ENCODE measurements at places on chromosomes 2 and 18.

GRCh38 chr2:157996799-157997198 is 104.9 kb upstream of the UPP2 start:
- no peak for DNase-seq

GRCh38 chr2:68188831-68189230 is 31.1 kb downstream of the PNO1 start:
- DNase-seq, result peak; percentile 18

DNA sequence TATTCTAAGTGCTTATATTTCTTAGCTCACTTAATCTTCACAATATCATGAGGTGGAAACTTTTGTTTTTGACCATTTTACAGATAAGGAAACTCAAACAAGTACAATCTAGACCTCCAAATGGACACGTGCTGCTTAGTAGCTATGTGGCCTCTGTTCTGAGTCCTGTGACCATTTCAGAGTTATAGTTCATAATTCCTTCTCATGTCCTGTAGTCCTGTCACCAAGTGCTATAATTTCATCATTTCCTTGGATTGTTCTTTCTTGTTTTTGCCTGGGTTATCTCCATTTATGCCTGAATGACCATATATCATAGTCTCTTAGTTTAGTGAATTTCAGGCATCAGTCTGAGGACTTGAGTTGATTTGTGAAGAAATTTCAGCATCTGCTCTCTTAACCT is 91.7 kb downstream of the NUP35 start:
- no peak for DNase-seq

DNA sequence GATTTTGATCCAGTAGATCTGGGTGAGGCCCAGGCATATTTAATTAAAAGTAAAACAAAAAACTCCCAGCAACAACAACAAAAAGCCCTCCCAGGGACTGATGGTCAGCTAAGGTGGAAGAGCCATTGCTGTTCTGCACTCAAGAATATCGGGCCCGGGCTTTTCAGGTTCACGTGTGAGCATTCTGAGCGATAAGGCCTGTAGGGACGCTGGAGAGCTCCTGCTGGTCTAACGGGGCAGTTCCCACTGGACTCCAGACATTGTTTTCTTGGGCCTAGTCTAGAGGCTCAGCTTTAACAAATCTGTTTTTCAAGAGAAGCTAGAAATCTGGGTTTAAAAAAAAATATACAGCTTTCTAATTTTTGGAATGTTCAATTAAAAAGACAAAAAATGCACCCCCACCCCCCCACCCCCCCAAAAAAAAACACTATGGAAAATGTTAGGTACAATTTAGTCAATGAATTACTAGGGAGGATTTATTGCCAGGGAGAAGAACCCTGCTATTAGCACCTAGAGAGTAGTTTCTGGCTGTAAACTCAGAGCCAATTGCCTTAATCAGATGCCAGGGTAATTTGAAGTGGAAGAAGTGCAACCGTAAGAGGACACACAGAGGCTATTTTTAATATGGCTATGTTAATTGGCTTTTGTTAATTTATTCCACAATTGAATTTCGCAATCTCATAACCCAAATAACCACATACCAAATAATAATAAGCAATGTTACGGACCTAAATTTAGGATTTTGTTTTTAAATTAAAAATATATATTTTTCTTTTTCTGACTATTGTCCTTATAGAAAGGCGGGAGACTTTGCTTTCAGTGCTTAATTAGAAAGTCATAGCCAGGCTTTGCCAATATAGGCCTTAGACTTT is 78.9 kb downstream of the MAP4K4 start:
- DNase-seq, result peak; percentile 38

- no peak for DNase-seq
Measured at GRCh38 chr2:39648580-39648979, 17.1 kb upstream of the TMEM178A start.

DNA sequence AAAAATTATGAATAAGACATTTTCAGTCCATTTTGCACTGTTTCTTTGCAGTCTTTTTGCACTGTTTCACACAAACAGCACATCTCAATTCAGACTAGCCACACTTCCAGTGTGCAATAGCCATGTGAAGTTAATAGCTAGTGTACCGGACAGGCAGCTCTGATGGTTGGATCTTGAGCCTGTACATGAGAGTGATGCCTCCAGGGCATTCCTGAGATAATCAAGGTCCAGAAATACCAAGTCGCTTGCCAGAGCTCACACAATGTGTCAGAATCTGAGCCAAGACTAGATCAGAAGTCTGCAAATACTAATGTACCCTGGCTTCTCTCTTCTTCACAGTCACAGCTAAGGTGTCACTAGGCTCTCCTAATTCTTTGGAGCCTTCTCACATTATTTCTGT is 180.2 kb downstream of the OSR1 start:
- no peak for DNase-seq

DNA sequence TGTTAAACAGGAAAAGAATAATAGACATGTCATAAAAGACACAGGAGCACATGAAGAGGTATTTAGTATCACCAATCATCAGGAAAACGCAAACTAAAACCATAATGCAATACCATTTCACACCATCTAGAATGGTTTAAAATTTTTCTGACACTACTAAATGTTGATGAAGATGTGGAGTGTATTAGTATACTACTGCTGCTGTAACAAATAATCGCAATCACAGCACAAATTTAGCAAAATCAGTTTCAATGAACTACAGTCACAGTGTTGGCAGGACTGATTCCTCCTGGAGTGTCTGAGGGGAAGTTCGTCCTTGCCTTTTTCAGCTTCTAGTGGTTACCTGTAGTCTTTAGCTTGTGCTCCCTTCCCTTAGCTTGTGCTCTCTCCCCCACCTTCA is 24.1 kb downstream of the SMAD2 start:
- DNase-seq, result no peak

DNA sequence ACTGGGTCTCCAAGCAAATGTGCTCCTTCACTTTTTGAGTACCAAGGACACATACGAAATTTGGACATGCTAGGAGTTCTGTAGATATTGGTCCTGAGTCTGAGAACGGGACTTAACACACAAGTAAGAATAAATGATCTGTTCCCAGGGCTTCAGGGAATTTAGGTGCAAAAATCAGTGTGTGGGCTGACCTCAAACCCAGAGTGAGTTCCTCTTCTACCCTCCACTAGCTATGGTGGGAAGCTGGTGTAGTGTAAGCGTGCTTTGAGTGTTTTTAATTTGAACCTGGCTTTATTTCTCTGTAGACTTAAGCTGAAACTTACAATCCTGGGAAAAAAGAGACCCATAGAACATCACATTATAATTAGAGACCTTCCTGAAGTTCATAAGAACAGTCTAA is 50.5 kb downstream of the MYO3B start:
- no peak for DNase-seq

GRCh38 chr2:33784488-33784887 is 185.4 kb upstream of the FAM98A start:
- no peak for DNase-seq

- peak; percentile 94 for DNase-seq
Measured at GRCh38 chr2:20593072-20594034, 57.5 kb downstream of the HS1BP3 start.

DNA sequence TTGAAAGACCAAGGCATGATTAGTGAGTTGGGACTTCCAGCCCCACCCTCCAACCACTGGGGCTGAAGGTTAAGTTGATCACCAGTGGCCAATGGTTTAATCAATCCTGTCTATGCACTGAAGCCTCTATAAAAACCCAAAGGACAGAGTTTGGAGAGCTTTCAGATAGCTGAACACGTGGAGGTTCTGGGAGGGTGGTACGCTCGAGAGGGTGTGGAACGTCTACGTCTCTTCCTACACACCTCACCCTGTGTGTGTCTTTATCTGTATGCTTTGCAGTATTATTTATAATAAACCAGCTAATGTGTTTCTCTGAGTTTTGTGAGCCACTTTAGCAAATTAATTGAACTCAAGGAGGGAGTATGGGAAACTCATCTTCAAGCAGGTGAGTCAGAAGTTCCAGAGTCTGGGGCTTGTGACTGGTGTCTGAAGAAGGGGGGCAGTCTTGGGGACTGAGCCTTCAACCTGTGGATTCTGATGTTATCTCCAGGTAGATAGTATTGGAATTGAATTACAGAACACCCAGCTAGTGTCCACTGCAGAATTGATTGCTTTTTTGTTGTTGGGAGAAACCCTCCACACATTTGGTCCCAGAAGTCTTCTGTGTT is 20.3 kb downstream of the ACTR3 start:
- DNase-seq, result peak; percentile 34

GRCh38 chr2:171516793-171517192 is 5.5 kb upstream of the CYBRD1 start:
- DNase-seq, result no peak

DNA sequence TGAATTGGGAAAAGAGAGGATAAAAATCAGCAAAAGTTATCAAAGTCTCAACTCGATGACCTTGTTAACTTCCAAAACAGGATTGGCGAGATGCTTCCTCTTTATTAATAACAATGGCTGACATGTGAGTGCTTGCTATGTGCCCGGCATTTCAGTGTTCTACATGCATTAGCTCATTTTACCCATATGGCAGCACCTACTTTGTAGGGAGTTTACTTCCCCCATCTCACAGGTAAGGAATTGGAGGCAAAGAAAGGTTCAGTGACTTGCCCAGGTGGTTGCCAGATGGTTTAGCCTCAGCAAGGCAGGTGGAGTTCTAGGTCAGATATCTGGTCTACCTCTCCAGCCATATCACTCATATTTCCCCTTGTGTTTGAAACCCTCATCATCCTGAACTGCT is 12.4 kb downstream of the TFCP2L1 start:
- no peak for DNase-seq

DNA sequence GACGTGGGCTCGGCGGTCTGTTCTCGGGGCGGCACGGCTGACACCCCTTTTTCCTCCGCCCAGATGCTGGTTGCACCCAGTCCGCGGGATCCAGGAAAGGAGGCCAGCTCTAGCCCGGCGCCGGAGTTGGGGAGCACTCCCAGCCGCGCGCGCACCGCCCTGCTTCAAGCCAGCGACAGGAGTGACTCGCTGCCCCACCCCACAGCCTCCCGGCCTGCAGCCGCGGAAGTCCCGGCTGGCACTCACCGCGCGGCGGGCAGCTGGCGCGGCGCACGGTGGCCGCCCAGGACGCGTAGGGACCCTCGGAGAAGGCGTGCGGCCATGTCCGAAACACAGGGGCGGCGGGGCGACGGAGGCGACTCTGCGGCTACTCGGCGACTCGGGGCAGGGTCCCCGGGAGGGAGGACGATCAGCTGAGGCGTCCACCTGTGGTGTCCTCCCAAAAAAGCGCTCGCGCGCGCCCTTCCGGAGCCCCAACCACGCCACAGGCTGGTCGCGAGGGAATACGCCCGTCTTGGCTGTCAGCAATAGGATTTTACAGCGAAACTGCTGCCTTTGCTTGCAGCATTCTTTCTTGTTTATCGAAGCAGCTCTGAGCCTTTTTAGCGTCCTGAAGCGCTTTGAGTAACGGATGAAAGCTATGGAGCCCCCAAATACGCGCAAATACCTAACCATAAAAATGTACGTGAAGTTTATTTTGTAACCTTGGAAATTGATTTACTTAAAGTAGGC is at the start of gene ACADL:
ACADL (minus strand) TSS at position 507 of the 732 bp plus-strand sequence; CDS start at position 323, 184 bp downstream.
- peak; percentile 39 for DNase-seq

- no peak for DNase-seq
Measured at GRCh38 chr2:162127422-162127821, 24.6 kb downstream of the GCG start.

DNA sequence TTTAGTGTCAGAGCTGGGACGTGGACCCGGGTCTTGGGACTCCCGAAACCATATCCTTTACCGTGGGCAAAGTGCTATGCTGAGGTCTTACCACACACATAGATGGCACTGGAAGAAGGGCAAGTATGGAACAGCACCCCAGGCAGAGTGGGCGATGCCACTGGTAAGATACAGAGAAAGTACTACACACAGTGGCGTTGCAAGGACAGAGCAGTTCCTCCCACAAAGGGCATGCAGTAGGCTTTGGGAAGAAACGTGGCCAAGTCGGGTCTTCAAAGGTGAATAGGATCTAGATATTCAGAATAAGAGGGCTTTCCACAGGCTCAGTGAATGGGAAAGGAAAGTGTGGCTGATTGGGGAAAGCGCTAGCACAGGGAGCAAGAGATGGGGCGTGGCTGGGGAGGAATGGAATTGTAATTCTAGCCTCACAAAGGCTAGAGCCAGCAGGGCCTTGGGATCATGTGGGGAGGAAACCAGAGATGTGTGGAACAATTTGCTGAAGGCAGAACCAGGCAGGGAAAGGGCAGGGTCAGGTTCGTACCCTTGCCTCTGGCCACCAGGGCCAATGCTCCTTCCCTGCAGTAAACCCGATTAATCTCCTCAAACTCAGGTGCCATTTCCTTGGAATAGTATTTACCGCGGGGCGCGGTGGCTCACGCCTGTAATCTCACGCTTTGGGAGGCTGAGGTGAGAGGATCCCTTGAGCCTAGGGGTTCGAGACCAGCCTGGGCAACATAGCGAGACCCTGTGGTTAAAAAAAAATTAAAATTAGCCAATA is 36.0 kb downstream of the PCBP1 start:
- no peak for DNase-seq

DNA sequence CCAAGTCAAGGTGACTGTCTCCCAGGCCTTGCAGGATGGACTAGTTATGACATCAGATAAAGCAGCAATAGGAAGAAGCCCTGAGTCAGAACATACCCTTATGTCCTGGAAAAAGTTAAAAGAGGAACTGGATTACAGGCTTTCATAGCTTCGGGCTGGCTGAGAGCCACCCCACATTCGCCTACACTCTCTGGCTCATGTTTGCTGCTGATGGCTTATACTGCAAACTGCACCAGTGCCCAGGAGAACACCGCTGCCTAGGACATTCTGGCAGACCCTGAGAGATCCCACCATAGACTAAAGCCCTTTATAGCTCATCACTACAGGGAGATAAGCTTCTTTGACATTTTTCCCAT is 20.3 kb downstream of the SLC8A1 start:
- no peak for DNase-seq

DNA sequence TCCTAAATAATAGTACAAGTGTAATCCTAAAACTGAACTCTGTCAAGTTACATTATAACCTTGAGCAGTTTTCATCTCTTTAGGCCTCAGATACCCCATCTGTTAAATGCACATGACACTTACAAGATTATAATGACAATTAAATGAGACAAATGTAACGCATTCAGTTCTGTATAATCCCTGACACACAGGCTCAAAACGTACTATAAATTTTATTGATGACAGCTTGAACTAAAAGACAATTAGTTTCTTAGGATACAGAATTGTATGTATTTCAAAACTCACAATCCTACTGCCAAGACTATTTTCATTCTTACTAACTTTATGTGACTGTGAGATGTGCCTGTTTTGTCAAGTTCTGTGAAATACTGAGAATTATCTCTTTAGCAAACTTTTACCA is 56.2 kb downstream of the GFPT1 start:
- DNase-seq, result no peak

- DNase-seq, result peak; percentile 50
Measured at GRCh38 chr2:155815851-155816250, 516.7 kb downstream of the NR4A2 start.

DNA sequence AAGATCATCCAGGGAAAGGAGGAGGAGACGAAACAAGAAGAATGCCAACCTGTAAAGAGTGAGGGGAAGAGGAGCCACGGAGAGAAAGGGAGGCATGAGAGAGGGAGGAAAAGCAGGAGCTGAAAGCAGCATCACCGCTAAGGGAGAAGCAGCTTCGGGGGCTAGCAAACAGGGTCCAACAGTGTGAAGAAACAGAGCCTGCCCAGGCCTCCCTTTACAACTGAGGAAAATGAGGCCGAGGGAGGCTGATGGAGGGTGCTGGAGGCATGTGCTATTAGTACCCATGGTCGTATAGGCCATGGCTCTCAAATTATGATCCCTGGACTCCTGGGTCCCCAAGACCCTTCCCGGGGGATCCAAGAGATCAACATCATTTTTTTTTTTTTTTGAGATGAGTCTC is 50.4 kb upstream of the ASPRV1 start:
- DNase-seq, result no peak
